CD4-positive, alpha-beta T cell treated with Interleukin-15 for 4 hours (primary cell): ENCODE measurements at places on chromosomes 5 and 9.

- no peak for DNase-seq
Measured at GRCh38 chr9:106632621-106633020, 230.3 kb upstream of the ZNF462 start.

DNA sequence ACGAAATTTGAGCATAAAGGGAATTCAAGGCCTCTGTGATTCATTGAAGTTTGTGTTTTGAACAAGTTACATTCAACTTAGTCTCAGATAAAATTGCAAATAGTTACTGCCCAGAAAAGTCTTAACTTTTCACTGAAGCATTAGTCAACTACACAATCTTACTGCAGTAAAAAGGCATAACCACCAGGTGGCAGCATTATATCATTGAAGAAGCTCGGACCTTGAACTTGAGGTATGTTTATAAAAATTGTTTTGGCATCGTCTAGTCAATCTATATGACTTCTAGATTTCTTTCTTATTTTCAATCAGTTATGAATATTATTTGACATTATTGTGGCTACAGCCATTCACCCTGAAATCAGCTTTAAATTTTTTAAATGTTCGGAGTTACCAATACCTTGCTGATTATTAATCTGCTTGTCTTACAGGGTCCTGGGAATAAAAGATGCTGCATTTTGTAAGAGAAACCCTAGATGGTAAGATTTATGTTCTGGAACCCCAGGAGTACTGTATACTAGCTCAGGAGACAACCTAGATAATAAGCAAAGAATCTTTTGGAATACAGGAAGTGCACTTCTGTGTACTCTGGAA, 83.9 kb upstream of the GRAMD2B start:
- peak; percentile 67 for DNase-seq

GRCh38 chr5:174063082-174063756, 17.7 kb downstream of the NSG2 start:
- no peak for DNase-seq

- no peak for DNase-seq
Measured at GRCh38 chr5:157485811-157486210, 25.8 kb downstream of the NIPAL4 start.

- DNase-seq: no peak
Measured at GRCh38 chr5:138354387-138354786, 1.9 kb downstream of the KDM3B start.

DNA sequence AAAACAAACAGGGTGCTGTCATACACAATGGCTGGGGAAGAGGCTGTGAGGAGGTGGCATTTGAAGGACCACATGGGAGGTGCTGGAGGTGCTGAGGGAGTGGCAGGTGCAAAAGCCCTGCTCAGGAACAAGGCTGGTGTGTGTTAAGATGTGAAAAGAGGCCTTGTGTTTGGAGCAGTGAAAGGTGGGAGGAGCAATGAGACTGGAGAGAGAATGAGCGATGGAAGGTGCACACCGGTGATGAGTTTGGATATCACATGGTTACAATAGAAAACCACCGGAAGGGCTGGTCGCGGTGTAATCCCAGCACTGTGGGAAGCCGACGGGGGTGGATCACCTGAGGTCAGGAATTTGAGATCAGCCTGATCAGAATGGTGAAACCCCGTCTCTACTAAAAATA, 9.2 kb upstream of the FIBCD1 start:
- no peak for DNase-seq
